Ovary (tissue), 10 donors: ENCODE measurements at places on chromosomes 7 and 10. TPM values are rescaled to one million over a fixed set of nuclear protein-coding genes. Genes with fewer than 3 reads are reported as not detected.

Gene AGK
- total RNA-seq: 21.8 TPM

GRCh38 chr10:122446668-122447423 is 7.6 kb upstream of the ARMS2 start:
- H3K4me1 ChIP-seq: peaks cover 4% of the 10 kb centered on the region
- no peak overlapping the region for H3K27ac ChIP-seq
- no peak overlapping the region for H3K4me3 ChIP-seq
- DNase-seq: no peak

GRCh38 chr10:79098596-79099015 is 29.8 kb downstream of the ZMIZ1 start:
- no peaks in the 10 kb centered on the region for H3K27me3 ChIP-seq
- H3K4me1 ChIP-seq: peaks cover 67% of the 10 kb centered on the region
- no peak for DNase-seq
- no peak overlapping the region for H3K4me3 ChIP-seq
- no peak overlapping the region for H3K27ac ChIP-seq

Gene IKZF1
- 7.5 TPM for total RNA-seq

Gene ZNF503
- total RNA-seq: 33.4 TPM

DNA sequence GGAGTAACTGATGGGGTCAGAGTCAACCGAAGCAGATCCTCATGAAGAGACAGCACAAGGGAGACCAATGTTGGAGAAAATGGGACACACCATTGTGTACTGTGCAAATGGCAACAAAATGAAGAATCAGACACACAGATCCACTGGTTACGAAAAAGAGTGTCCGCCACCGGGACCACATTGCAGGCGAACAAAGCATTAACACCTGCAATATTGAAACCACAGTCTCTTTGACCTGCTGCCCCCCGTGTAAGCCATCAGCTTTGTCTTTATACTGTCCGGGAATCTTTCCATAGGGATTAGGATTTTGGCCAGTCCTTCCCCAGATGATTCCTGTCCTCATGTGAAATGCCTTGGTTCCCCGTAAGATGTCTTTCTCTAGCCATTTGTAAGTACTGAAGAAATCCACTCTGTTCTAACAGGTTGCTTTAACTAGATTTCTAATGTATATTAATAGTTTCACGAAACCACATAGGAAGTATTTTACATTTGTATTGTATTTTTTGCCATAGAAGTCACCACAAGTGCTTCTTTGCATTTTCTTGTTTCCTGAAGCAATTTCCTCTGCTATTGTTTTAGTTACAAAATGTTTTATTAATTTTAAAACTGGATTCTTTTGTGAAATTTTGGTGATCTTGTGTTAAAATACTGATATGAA is 140.8 kb upstream of the NFE2L3 start:
- no peaks in the 10 kb centered on the region for H3K4me1 ChIP-seq
- no peak overlapping the region for H3K27ac ChIP-seq
- H3K36me3 ChIP-seq: no peaks in the 10 kb centered on the region

Gene CYP26A1
- total RNA-seq: not detected
